ENCODE measurements at places on chromosomes 4 and X.

- DNase-seq, result no peak
These were observed 273.2 kb downstream of the EVC2 start for GRCh38 chr4:5435201-5435600.

DNA sequence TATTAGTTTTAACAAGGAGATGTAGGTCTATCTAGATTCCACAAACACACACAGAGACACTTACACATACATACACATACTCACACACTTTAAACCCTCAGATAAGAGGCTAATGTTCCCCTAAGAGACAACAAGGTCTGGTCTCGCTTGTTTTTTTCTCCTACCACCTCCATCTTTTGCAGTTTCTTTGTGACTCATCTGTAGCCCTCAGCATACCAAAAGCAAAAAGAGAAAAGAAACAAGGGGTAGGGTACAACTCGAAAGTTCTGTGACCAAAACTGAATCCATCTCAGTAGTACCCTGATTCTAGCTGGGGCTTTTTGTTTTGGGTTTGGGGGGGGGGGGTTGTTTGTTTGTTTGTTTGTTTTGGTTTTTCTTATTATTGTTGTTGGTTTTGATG is 12.2 kb upstream of the EXOSC9 start:
- DNase-seq, result peak; percentile 14

DNA sequence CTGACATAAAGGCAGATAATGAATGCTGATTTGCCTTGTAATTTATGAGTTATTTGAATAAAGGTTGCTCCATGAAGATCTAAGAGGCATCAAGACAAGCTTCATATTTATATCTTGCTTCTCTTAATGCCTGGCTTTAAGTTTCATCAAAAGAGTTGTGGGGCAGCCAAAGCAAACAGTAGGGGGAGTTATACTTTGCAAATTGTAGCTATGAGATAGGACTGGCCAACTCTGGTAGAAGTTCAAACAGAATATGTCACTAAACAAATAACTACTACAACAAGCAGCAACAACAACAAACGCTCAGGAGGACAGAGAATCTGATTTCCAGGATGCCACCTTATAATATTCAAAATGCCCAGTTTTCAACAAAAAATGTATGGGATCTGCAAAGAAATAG is 69.1 kb upstream of the PLAC1 start:
- peak; percentile 21 for DNase-seq

GRCh38 chrX:103678199-103678993 is 8.1 kb downstream of the MORF4L2 start:
- peak; percentile 57 for DNase-seq

GRCh38 chr4:30765022-30765421 is 44.9 kb downstream of the PCDH7 start:
- no peak for DNase-seq

DNA sequence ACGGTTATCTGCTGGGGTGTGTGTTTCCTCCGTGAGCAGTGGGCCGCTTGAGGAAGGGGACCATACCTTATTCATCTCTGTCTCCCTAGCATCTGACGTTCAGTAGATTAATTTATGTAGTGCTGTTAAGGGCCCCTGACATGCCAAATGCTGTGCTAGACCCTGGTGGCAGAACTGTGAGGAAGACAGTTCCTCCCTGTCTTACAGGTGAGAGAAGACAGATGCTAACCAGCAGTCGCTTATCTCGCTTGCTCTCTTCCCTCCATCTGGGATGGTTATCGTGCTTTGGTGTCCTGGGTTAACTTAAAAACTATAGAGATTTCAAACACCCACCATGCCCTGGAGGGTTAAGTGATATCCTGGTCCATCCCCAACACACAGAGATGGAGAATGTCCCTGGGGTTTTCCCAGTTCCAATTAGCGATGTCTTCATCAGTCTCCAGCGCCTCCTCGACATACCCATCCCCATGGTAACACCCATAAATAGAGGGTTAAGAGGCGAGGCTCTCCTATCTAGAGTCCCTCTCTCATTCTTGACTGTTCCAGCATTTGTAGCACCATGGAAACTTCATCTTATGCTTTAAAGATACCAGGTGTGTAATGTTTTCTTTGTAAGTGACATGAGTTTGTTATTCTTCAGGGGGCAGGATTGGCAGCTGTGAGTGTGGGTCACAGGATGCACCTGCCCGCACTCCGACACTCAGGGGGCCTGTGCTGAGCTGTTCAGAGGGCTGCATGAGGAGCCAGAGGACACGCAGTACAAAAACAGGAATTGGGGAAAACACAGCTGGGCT is 135.2 kb downstream of the STK32B start:
- no peak for DNase-seq

- DNase-seq, result no peak
These were observed 179.6 kb downstream of the CENPC start for GRCh38 chr4:67365661-67366245.

GRCh38 chr4:19650903-19651864 is 600.5 kb upstream of the SLIT2 start:
- DNase-seq, result peak; percentile 18

DNA sequence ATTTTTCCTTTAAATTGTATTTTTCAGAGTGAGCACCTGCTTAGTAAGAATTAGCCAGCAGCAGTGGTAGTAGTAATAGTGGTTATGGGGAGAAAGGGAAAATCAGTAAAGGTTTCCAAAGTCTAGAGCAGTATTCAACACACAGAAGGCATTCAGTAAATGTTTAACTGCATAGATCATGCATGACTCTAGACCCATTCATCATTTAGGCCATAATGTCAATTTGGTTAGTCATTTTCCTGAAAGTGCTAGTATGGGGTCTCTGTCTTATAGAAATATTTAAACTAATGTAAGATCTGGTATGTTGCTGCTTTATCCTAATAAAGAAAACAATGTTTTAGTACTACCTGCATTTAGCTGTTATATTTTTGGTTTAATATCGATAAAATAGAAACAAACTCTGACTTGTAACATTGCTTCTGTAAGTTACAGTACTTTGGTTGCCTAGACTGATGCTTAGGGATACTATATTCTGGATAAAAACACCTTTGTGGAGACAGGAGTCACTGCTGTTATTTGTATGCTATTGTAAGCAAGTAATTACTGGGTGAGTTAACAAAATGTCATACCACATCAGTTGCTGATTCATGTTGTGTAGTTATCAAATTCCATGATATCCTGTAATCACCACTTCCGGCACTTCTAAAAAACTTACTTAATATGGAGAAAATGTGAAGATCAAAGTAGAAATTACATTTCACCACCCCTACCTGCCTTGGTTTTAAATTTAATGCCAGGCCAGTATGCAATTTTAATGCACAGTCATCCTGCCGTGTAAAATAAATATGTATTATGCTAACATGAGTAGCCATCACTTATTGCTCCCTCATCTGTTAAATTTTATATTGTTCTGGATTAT is 115.8 kb upstream of the BMPR1B start:
- peak; percentile 77 for DNase-seq

- no peak for DNase-seq
These were observed 1.2 kb downstream of the BCORL1 start for GRCh38 chrX:129983575-129984110.

All from iris pigment epithelial cell (primary cell).